Activated CD4-positive, alpha-beta T cell treated with anti-CD3 and anti-CD28 coated beads, Interleukin-2, amount 10 ng/mL, durations not matched to agents 24 days and 14 days (primary cell): ENCODE measurements at places on chromosomes 13 and 19. TPM values are rescaled to one million over a fixed set of nuclear protein-coding genes. Genes with fewer than 3 reads are reported as not detected.

DNA sequence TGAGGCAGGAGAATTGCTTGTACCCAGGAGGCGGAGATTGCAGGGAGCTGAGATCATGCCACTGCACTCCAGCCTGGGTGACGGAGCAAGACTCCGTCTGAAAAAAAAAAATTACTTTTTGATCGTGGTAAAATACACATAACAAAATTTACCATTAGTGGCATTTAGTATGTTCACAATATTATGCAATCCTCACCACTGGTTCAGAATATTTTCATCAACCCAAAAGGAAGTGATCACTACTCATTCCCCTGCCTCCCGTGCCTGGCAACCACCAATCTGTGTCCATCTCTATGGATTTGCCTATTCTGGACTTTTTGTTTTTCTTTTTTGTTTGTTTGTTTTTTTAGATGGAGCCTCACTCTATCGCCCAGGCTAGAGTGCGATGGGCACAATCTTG lies 1.2 kb upstream of the PALM3 start:
- no peak overlapping the region for H3K27ac ChIP-seq
- H3K4me3 ChIP-seq, result no peak overlapping the region
- DNase-seq, result no peak
- H3K27me3 ChIP-seq, result peaks cover 31% of the 10 kb centered on the region

DNA sequence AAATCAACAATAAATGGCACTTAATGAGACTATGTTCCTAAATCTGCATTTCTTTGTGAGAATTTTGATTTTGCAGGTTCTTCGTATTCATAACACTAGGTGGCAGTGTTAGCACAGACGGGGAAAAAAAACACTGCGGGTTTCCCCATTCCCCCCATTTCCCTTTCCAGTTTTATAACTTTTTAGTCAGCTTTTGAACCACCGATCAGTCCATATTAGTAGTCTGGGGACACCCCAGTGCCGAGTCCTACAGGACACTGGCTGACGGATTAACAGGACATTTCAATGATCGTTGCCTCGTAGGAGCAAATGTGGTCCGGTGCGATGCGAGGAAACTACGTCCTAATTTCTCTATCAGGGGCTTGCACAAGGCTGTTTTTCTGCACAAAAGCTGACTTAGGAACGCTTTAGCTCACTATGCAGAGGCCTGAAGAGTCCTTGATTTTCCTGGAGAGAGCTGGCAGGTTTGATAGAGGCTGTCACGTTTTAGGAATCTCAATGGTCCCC lies 234.3 kb downstream of the LMO7 start:
- H3K27ac ChIP-seq, result no peak overlapping the region
- H3K4me3 ChIP-seq, result peak overlapping the region; percentile 57
- DNase-seq, result peak; percentile 66
- no peaks in the 10 kb centered on the region for H3K36me3 ChIP-seq
- peaks cover 8% of the 10 kb centered on the region for H3K27me3 ChIP-seq

DNA sequence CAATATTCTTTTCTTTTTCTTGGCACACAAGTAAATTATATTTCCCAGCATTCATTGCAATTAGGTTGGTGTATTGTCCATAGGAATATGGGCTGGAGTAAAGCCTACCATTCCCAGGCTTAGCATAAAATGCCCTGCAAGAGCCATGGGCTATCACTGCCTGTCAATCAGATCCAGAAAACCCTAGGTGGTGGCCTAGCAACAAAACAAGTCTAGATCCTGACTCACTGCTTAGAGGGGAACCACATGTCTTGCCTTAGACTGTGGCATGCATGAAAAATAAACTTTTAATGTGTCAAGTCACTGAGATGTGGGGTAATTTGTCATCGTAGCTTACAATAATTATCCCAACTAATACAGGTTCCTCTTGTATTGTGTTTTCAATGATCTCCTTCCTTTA lies 16.2 kb downstream of the SOX21 start:
- H3K27me3 ChIP-seq, result peaks cover 39% of the 10 kb centered on the region
- no peak overlapping the region for H3K27ac ChIP-seq
- H3K4me3 ChIP-seq, result no peak overlapping the region
- no peaks in the 10 kb centered on the region for H3K4me1 ChIP-seq
- H3K36me3 ChIP-seq, result no peaks in the 10 kb centered on the region

- DNase-seq, result peak; percentile 76
- H3K27ac ChIP-seq, result no peak within 1 kb of the TSS
- peaks cover 2% of the 10 kb centered on the region for H3K4me1 ChIP-seq
- H3K36me3 ChIP-seq, result no peaks in the 10 kb centered on the region
Observed at GRCh38 chr19:18385675-18386542, at the start of gene GDF15. GDF15 (plus strand) TSS chr19:18386158; CDS start chr19:18386190, 32 bp downstream.

SIRT2 gene
- 23.6 and 30.1 TPM in 2 replicates for total RNA-seq

KLK10 gene
- not detected in 2 replicates for total RNA-seq

TEX26 gene
- total RNA-seq, result not detected in 2 replicates

FPR3 gene
- total RNA-seq, result not detected in 2 replicates
